ENCODE measurements at places on chromosomes 5 and 9.

DNA sequence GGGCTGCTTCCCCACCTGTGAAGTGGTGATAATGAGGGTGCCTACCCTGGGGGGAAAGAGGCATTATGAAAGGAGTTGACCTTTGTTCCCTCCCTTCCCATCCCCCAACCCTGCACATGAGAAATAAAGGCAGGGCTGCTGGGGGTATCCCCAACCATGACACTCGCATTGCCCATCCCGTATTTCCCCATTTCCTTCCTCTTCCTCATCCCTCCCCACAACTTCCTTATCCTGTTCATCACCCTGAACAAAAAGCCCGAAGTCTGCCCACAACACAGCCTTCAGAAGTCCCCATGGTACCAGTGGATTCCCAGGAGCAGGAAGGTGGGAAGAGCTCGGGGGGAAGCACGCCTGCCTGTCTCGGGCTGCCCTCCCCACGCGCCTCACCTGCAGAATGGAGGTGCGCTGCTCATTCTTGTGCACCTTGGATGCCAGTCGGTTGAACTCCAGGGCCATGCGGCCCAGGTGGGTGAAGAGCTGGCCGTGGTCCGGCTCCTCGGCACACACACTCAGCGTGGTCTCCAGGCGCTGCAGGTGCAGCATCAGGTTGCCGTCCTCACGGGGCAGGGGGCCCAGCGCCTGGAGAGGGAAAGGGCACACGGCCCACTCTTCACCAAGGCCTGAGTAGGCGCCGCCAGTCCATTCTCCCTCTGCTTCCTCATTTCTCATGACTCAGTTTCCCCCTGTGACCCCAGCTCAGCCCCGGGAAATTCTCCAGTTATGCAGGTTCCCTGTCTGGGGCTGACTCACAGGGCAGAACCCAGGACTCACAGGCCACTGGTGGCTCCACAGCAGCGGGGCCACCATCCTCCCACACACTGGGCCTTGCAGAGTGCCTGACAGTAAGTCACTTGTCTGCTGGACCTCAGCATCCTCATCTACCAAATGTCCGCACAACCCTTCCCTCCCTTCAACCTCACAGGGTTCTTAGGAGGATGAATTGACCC lies 24.2 kb downstream of the TNIP1 start:
- no peak for DNase-seq

- no peak for DNase-seq
Observed at GRCh38 chr5:91643797-91644196, 260.7 kb upstream of the ARRDC3 start.

DNA sequence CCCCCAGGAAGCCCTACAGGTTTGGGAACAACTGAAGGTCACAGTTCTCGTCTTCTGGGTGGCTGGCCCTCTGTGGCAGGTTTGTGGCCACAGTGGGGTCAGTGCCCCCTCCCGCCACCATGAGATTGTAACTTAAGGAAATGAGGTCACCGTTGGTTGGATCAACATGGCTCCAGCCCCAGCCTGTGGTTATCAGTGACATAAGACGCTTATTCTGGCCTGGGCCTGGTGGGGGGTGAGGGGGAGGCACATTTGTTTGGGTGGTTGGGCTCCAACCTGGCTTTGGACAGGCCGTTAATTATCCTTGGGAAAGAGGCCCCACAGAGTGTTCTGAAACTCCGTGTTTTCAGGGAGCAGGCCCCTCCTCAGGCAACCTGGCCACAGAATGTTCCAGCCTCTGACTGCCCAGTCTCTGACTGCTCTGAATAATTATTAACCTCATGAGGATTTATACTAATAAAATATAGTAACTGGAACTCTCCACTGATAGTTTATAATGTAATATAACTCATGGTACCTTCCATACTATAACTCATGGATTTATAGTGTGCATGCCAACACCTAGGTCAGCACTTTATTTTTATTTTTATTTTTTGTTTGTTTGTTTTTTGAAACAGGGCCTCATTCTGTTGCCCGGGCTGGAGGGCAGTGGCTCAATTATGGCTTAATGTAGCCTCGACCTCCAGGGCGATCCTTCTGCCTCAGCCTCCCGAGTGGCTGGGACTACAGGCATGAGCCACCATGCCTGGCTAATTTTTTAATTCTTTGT lies 58.0 kb upstream of the RPL26L1 start:
- DNase-seq: no peak

- no peak for DNase-seq
Observed at GRCh38 chr5:387491-388265, 55.3 kb upstream of the EXOC3 start.

GRCh38 chr5:16192311-16192710 lies 12.7 kb upstream of the MARCHF11 start:
- DNase-seq: no peak

- DNase-seq: no peak
Observed at GRCh38 chr5:11596657-11597071, 307.6 kb downstream of the CTNND2 start.

DNA sequence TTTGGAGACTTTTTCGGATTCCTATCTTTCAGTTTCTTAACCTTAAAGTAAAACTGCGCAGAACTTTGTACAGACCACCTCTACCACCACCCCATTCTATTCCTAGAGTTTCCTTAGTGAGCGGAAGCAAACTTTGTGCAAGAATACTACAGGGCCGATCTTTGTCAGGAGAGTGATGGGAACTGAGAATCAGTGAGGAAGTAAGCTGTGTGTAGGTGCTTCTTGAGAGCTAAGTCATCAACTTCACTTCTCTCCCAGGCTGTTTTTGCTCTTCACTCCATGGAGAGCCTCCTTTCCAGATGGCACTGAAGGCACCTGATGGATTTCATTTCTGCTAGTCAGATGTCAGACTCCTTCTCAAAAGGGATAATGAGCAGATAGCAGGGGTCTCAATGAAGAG lies 127.3 kb downstream of the SPATA31D1 start:
- no peak for DNase-seq

DNA sequence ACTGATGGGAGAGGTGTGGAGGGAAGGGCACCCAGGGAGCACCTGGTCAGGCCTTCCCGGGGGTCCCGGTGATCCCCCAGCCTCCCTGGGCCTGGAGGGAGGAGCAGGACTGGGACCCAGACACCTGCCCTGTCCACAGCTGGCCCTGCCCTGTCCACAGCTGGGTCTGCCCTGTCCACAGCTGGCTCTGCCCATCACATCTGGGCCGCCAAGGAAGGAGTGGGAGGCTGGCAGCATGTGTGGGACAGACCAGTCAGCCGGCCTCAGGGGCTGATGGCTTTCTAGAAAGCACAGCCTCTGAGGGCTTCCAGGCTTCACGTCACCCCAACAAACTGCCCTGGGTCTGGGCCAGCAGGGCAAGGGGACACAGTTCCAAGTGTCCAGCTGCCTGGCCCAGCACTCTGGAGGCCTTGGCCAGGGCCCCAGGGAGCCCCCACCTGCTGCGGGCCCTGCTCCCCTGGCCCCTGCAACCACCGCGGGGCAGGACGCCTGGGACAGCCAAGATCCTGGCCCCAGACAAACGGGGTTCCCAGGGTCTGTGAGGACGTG lies 12.2 kb downstream of the DNLZ start:
- DNase-seq: no peak

Measured in activated B cell treated with CpG ODN at 0.5 μM for 24 hours (primary cell).